ENCODE measurements at places on chromosomes 3 and 15.

DNA sequence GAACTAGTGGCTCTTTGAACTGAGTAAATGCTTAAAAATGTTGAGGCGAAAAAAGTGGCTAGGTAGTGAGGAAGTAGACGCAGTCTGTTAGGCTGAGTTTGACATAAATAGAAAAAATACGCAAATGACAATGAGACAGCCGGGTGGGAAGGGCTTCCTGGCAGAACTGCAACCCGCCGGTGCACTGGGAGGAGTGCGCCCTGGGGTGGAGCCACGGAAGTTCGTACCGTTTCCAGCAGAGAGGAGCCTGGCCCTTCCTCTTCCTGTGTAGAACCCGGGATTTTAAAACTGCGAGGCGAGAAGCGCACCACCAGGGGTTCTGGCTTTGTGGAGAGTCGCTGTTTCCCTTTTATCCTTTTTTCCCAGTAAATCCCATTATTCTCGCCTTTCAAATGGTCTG is 602.6 kb downstream of the PYDC2 start:
- DNase-seq: no peak

DNA sequence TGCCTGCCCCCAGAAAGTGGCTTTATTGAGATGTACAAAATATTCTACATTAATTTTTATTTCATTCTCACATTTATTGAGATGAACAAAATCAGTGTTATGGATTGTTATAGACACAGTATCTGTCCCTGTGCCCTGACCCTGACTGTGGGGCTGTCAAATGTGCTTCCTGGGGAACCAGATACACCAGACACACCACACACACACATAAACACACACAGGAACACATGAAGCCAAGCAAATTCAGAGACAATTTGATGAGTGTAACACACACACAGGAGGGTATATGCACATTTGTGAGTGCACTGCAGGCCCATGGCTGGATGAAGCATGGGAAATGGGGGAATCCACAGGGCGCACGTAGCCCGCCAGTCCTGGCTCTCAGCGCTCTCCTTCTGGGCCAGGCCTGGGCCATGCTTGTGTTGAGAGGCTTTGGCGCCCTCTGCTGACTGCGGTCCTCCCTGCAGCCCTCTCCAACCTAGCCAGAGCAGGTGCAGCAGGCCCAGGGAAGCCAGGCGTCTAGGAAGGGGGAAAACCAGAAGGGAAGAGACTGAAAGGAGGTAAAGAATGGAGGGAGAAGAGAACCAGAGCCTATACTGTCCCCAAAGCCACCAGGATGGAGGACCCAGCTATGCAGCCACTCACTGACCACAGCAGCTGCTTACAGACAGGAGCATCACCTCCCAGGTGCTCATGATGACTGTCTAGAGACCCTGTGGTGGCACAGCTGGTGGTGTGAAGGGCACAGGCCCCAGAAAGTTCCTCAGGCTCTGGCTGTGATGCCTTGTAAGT is 18.0 kb upstream of the LOXL1 start:
- DNase-seq: peak; percentile 58

- no peak for DNase-seq
Measured at GRCh38 chr3:184597829-184598573, 36.4 kb downstream of the EPHB3 start.

- no peak for DNase-seq
Measured at GRCh38 chr15:91912336-91912735, 58.8 kb downstream of the SLCO3A1 start.

DNA sequence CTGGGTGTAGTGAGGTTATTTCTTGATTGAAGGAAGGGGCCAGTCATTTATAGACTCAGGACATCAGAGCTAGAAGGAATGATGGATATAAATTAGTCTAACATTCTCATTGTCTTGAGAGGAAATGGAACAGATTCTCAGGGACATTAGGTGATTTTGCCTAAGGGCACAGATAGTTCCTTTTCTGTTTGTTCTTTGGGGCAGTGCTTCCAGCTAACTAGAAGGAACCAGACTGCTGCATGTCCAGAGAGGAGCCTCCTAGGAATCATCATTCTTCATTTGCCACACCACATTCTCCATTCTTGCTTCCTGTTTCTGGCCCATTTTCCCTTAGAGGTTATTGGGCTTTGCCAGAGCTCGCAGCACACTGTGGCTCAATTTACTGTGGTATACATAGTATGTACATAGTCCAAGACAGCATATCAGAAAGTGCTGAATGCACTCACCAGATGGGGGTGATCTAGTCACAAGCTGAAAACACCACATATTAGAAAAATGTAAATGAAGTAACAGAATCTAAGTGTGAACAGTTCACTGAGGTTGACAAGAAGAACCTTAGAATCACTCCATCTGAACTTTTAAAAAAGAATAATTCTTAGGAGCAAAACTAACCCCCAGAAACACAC is 62.7 kb upstream of the MYZAP start:
- no peak for DNase-seq

DNA sequence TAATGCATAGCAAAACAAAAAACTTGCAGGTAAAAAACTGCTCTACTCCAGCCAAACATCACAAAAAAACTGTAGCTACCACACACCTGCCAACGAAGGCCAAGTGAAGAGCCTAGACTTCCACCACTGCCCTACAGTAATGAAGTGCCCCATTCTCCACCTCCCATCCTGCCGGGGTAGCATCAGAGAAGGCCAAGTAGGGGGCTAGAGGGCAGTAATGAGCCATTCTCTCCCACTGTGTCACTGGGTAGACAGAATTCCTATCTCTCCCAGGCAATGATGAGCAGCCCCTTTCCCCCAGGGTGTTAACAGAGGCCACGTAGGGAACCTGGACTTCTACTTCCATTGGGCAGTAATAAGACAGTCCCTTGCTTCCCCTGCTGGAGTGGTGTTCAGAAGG is 9.5 kb downstream of the SEC22C start:
- no peak for DNase-seq

DNA sequence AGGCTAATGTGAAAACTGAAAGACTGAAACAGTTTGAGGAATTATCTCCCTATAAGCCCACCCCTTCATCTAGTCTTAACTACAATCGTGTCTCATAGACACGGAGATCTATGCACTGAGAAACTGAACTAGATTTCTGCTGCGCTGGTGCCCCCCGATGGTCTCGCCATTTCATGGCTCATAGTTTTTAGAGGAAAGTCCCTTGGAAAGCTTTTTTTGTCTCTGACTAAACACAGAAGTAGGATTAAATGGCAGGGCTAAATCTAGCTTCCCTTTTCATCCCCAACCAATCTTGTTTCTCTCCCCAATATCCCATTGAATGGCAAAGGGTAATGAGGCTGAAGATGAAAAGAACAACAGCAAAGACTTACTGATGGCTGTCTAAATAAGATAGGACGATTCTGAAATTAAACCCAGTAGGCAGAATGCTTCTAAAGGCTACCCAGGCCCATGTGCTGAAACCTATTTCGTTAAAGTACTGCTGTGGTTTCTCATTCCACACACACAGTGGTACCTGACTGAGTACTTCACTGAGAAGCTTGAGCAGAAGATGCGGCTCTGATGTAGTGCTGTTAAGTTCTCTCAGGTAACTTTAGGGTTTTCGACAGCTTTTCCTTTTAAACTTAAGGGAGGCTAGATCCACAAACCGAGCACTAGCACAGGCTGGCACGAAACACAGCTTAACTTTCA is 142.7 kb downstream of the GADL1 start:
- peak; percentile 10 for DNase-seq

GRCh38 chr3:27607370-27607769 is 114.8 kb downstream of the EOMES start:
- no peak for DNase-seq

DNA sequence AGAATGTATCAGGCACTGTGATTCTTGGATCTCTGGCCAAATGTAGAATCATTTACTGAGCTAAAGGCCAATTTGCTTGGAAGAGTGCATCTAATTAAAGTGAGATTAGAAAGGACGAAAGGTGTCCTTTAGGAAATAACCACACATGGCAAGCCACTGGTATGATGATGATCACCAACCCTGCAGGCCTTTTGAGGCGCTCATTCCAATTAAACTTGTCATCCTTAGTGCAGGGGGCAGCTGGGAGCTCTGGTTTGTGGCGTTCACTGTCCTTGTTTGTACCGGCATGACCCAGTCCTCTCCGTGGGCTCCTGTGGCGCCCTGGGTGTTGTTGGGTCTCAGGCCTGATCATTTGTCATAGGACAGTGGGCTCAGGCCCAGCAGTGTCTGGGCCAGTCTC is 11.0 kb downstream of the LIMD1 start:
- no peak for DNase-seq

GRCh38 chr3:46027021-46027705 is at the start of gene XCR1:
Gene XCR1 (minus strand): TSS chr3:46027483. CDS start chr3:46021947, 5,536 bp downstream.
- DNase-seq: no peak

DNA sequence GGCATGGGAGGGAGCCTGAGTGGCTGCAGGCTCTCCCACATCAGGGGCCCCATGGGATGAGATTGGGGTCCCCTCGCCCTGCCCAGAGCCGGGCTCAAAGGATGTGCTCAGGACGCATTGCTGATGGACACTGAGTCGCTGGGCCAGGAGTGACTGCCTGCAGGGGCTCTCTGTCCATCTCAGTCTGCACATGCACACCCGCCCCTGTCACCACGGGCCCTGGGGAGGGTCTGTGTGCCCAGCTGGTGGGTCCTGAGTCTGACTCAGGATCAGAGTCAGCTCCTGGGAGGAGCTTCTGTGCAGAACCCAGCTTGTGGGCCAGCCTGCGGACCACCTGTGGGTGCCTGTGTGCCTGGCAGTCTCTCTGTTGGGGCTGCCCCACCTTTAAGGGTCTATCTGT is 18.1 kb downstream of the STAB1 start:
- DNase-seq: no peak

DNA sequence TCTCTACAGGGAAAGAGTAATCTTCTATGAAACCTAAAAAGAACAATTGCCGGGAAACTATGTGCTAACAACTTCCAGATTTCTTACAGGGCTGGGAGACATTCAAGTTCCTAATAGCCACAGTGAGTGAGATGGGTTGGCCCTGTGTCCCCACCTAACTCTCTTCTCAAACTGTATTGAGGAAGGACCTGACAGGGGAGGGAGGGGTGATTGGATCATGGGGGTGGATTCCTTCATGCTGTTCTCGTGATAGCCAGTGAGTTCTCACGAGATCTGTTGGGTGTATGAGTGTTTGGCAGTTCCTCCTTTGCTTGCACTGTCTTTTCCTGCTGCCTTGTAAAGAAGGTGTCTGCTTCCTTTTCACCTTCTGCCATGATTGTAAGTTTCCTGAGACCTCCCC is 958.7 kb downstream of the AGBL1 start:
- DNase-seq: no peak

DNA sequence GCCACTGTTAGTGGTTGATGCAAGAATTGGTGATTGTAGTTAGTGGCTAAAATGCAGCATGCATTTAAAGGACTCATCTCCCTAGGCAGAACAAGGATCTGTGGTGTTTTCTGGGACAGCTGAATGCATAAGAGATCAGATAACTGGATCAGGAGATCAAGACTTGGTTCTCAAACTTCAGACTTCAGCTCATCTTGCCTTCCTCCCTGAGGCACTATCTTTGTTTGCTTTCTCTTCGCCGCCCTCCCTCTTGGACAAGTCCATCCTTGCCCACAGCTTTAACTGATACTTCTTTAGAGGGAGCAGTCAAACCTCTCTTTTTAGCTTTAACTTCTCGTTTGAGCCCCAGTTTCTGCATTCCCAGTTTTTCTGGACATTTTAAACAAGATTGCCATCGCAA is 195.4 kb upstream of the TPRG1 start:
- no peak for DNase-seq

GRCh38 chr15:70493376-70493775 is 270.0 kb downstream of the UACA start:
- DNase-seq: no peak

- no peak for DNase-seq
Measured at GRCh38 chr15:74396146-74396438, 28.6 kb upstream of the CYP11A1 start.

DNA sequence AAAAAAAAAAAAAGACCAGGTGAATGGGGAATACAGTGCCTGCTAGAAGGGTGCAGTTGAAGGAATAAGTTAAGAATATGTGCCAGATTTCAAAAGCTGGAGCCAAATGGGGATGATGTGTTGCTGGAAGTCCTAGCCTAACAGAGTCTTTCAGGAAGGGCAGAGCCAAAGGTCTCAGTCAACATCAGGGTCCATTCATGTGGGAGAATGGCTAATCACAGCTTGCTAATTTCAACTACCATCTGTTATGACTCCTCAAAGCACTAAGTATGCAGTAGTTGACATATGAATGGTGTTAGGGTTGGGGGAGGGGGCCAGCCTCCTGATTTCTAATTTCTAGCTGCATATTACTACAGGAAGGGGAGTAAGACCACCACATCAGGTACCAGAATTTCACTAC is 4.4 kb downstream of the ZBTB38 start:
- no peak for DNase-seq

DNA sequence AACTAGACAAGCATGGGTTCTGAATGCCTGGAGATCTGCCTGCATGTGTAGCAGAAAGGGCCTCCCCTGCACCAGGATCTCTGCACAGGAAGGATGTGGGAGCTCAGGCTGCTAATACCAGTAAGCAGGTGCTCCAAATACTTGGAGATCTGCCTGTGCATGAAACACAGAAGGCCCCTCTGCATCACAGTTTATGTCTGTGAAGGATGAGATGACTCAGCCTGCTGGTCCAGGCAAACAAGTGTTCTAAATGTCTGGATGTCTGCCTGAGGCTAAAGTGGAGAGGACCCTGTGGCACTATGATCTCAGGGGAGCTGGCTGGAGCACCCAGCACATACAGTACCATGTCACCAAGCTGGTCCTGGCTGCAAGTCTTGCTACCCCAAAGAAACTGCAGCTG is 678.8 kb downstream of the MCTP2 start:
- DNase-seq: no peak

- no peak for DNase-seq
Measured at GRCh38 chr3:53354945-53355498, 7.7 kb upstream of the DCP1A start.

DNA sequence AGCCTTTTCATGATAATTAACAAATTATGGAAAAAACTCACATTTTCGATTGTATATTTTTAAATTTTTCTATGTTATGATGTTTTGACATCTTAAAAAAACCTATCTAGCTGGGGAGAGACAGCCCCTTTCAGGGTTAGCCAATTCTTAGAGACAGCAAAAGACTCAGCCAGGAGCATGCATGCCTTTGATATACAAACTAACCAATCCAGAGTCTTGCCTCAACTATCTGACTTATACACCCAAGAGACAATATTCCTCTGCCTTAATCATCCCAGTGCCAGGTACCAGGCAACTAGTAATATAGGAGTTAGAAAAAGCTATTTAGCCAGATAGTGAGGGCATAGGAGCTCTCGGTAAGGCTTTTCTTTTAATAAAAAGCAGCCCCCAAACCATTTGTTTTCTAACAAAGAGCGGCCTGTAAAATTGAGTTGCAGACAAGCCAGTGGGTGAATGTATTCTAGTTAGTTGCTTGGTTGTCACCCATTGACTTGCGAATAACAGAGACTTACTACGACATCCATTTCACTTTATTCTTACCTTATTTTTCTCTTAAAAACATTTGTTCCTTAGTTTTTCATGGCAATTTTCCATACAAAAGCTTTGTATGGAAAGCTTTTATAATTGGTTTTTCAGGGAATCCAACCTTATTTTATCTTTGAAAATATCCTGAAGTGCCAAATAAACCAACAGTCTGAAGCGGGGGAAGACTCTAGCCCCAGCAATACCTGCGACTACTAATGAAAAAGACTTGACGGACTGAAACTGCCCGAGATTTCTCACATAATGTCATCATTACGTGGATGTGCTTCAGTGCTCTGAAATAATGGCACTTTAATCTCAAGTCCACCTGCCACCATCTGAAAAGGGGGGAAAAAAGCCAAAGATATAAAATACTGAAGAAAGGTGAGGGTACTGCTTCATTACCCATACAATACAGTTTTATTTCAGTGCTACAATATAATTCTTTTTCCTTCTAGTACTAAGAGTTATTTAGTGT is 64.6 kb upstream of the ATP2C1 start:
- no peak for DNase-seq

- DNase-seq: no peak
Measured at GRCh38 chr3:122956693-122957455, 70.7 kb downstream of the SEMA5B start.

All from activated T-helper 1 cell treated with anti-CD3 and anti-CD28 coated beads, Interleukin-2, amount 50 U/mL, for 16 hours (primary cell).